BE2C (cell line): ENCODE measurements at places on chromosomes 2 and 18.
A peak's percentile ranks its signal among the peaks of the same experiment; 100 is the strongest.

- no peak for DNase-seq
Measured at GRCh38 chr2:241482126-241482955, 26.0 kb downstream of the STK25 start.

DNA sequence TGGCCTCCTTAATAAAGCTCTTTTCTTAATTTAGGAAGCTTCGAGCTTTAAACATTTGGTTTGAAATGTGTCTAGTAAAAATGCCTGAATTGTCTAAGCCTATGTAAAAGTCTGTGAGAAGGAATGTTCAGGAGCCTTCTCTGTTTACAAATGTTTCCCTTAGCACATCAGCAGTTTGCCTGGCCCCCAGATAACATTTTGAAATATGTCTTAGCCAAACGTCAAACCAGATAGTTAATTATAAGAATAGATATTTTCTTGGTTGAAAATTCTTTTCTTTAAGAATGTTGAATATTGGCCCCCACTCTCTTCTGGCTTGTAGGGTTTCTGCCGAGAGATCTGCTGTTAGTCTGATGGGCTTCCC lies 498.6 kb downstream of the CCDC85A start:
- DNase-seq = no peak

DNA sequence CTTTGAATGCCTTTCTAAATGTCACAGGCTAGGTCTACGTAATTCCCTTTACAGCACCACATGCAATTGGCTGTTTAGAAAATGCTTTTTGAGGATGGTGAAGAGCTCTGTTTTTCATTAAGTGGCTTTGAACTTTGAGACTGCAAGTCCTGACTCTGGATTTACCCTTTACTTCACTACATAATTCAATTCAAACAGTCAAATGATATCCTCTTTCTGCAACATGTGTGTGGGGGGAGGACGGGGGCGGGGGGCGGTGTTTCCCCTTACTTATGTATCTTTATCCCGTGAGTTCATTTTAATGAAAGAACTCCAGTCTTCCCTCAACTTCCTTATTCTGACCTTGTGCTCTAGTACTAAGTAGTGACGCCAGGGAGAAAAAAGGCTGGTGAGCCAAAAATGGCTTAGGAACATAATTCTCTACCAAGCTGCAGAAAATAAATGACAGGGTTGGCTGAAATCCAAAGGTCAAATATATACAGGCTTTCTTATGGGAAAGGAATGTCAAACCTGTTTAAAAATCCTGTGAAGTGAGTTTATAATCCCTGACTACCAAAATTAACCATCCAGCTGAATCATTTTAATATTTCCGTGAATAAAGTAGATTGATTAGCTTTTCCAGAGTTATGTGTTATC lies 119.6 kb downstream of the SLC8A1 start:
- DNase-seq = peak; percentile 46

DNA sequence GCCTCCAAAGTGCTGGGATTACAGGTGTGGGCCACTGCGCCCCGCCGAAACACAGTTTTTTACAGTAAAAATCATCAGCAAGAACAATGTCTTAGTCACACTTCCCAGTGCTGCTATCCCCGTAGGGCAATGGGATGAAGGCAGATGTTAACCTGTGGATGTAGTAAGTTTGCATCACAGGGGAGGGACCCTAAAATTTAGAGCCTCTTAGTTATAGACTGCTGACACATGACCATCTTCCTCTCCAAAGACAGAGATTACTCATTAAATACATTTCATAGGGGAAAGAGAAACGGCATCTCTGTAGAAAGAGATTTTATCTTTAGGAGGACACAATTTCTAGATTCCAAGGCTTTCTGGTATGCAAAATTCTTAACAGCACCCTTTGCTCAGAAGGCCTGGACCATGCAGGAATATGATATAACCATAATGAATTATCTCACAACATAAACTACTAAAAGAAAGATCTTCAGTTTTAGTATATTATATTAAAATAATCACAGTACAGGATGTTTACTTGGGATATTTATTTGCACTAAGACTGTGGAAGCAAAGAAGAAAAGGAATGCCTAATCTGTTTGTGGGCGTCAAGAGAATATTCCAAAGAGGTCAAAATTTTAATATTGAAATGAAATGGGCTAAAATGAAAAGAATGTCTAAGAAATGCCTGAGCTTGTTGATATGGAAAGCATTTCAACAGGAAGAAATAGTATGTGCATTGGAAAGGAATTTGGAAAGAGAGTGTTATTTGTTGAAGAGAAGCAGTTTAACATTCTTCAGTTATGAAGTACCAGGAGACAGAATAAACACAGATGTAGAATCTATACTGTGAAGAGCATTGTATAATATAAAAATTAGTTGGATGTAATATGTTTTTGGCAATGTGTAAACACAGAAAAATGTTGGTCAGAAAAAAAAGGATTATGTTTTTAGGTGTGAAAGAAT lies 1228.3 kb upstream of the CHAC2 start:
- no peak for DNase-seq

GRCh38 chr2:605674-606608 lies 71.3 kb downstream of the TMEM18 start:
- no peak for DNase-seq

DNA sequence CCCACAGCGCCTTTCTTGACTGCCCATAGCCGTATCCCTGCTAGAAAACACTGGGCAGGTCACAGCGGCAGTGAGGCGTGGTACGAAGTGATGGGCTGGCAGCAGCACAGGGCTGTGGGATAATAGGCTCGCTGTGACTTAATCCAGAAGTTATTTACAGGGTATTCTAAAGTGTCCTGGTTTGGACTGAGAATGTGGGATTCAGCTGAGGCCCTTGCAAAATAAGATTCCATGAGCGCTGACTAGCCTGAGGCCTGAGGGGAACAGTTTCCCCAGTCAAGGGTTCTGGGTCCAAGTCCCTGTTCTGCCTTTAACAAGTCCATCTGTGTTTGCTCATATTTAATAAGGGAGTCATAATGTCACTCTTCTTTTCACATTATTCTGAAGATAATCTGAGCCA lies 34.6 kb downstream of the SETBP1 start:
- no peak for DNase-seq

DNA sequence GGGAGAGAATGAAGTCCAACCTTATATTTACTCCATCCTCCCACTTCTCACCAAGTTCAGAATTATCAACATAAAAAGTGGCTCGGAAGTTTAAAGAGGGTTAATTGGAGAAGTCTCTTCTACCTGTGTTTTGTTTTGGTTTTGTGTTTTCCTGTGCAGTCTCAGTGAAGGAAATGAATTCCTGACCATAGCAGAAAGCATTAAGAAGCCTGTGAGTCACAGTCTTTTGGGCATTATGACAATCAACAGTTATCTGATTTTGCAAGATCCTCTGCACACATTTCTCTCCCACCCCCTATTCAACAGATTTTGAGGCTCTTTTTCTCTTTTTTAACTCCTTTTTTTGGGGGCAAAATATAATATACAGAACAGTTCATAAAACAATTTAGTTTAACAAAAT lies 8.6 kb upstream of the RPL37A start:
- DNase-seq = no peak

GRCh38 chr18:56641714-56642337 lies 3.4 kb upstream of the TXNL1 start:
- no peak for DNase-seq

DNA sequence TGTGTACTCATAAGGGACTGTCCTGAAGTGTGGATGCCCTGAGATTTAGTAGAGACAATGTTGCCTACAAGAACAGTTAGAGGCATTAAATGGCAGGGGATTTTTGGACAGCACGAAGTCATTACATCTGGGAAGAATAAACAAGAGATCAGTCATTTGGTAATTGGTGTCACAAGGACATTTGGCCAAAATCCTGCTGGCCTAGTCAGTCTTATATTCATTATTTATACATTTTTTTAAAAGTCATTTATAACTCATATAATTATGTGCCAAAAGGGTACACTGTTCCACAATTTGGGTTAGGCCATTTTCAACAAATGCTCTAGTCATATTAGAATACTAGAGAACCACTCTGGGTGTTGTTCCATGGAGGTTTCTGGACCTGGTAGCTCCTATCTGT lies 104.7 kb downstream of the LRATD1 start:
- DNase-seq = no peak

DNA sequence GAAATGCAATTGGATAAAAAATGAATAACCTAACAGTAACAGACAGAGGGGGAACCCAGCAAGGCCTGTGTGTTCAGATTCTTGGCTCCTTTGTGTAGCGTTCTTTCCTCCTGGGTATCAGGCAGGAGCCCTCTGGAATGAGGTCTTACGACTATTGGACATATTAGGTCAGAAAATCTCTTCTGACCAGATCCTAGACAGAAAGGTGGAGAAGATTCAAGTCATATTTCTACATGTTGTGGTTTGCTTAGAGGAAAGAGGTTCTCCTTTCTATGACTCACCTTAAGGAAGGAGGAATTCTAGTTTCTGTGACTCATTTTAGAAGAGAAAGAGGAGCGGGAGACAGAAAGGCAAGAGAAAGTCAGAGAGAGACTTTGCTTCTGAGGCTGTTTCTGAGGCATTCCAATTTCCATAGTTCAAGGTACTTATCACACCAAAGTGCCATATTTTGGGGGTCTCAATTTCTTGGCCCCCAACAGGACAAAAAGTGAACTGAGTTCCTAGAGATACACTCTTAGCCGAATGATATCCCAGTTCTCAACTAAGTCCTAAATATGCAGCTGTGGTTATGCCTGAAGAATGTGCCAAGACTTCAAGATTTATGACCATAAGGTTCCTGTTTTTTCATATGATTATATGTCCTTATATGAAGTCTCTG lies 618.6 kb downstream of the ZEB2 start:
- DNase-seq = no peak

- DNase-seq = no peak
Measured at GRCh38 chr2:46657042-46657504, 177.7 kb downstream of the TMEM247 start.

GRCh38 chr2:182015334-182016109 lies 29.9 kb downstream of the PPP1R1C start:
- DNase-seq = no peak

DNA sequence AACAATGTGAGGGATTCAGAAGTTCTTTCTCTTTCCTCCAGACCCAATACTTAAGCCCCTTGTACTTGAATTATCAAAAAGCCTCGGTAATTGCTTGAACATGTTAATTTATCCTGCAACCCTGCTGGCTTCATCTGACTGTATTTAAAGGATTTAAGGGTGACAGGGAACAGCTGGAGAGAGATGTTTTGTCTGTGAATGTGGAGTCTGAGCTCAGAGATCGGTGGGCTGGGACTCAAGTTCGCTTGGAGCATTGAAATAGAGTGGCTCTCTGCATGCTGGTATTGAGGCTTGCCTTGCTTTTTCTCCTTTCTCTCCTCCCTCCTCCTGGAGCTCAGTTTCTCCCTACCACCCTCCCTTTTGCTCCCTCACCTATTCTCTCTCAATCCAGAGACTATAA lies 73.6 kb downstream of the BOD1L2 start:
- no peak for DNase-seq

DNA sequence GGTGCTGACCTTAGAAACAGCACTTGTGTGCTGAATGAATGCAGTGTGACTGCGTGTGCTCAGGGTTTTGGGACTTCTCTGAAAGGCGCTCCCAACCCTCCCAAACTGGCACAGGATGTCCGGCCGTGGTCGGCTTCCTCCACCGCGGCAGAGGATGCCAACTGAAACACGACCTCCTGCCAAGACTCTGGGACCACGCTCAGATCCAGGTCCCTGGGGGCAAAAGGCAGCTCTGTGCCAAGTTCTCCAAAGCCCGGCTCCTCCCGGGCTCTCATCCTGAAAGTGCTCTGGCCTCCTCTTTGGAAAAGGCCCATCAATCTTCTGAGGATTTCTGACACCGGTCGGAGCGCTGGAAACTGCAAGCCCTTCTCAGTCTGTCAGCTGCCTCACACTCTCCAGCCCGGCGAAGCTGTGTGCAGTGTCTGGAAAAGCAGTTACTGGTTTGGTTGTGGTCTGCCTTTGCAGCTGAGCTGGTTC lies 32.3 kb upstream of the ZBTB7C start:
- DNase-seq = peak; percentile 57

- DNase-seq = no peak
Measured at GRCh38 chr2:128664499-128664971, 345.9 kb upstream of the HS6ST1 start.

DNA sequence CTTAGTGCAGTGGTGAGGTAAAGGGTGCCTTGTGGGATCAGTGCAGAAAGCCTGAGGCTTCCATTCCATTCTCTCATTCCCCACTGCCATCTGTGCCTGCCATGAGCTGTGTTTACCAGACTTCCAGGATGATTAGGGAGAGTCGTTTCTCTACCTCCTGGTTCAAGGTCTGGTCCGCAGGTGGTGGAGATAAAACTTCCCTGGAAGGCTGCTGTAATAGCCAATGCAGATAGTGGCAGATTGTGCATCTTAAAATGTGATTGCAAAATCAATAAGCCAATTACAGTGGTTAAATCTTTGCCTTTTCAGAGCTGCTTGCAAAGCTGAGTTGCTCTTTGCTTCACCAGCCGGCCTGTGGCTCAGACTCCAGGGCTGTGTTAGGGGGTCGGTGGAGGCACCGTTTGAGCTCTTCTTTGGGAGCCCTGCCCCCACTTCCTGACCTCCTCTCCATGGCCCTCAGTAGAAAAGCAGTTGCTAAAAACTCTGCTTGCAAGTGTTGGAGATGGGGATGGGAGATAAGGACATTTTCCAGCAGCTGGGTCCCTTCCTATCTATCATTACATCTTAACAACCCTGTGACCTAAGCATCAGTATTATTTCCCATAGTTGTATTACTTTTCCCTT lies 95.2 kb upstream of the HS6ST1 start:
- peak; percentile 50 for DNase-seq

DNA sequence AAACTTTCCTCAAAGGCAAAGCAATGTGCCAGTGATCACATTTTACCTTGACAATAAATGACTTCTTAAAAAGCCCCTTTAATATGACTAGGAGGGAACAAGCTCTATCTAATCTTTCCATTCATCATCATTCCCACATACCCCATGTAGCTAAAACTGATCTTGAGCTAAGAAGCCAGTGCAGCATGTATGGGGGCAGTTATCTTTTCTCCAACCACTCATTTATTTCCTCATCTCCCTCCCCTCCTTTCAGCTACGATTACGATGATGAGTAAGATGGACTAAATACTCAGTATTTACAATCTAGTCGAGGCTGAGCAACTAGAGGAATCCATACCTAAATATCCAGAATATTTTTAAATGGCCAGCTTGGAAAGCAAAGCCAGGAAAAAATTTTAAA lies 35.5 kb downstream of the PNO1 start:
- DNase-seq = no peak

DNA sequence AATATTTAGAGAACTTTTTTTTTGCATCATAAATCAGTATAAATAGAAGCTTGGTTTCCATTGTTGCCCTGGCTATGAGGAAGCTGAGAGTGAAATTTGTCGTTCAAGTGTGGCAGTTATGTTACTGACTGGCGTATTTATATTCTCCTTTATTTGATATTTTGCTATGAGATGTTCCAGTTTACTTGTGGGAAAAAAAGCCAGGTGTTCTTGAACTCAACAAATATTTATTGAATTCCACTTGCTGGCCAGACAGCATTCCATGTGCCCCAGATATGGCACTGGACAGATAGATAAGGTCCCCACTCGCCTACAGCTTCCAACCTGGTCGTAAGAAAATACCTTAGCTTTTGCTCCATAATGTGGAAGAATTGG lies 44.7 kb downstream of the NEDD4L start:
- no peak for DNase-seq

GRCh38 chr2:226983895-226984749 lies 148.3 kb downstream of the RHBDD1 start:
- no peak for DNase-seq
